ENCODE measurements at places on chromosomes 5 and 9.
A peak's percentile ranks its signal among the peaks of the same experiment; 100 is the strongest.

DNA sequence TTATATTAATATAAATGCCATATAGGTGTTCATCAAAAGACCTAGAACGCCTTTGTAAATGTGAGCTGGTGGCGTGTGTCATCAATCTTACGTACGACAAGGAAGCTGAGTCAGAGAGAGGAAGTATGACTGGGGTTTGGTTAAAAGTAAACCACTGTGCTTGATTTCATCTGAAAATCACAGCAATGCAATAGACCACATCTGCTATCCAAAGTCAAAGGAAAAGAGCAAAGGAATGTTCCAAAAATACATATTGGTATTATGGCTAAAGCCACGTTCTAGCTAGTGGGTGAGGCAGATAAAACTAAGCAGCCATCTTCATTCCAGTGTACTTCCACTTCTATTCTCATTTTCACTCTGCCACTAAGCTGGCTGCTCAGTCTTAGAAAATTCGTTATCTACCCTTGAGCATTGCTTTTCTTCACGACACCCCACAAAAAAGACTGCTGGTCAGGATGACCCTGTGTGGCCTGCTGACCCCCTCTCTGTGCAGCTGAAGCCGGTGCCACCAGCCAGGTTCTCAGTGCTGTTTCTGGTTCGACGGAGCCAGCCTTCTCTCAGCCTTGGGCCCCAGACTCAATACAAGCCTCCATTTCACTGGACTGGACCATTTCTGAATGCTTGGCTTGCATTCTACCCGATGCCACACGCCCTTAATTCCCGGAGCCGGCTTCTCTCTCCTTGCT lies 23.8 kb downstream of the SHC3 start:
- peak; percentile 88 for DNase-seq

DNA sequence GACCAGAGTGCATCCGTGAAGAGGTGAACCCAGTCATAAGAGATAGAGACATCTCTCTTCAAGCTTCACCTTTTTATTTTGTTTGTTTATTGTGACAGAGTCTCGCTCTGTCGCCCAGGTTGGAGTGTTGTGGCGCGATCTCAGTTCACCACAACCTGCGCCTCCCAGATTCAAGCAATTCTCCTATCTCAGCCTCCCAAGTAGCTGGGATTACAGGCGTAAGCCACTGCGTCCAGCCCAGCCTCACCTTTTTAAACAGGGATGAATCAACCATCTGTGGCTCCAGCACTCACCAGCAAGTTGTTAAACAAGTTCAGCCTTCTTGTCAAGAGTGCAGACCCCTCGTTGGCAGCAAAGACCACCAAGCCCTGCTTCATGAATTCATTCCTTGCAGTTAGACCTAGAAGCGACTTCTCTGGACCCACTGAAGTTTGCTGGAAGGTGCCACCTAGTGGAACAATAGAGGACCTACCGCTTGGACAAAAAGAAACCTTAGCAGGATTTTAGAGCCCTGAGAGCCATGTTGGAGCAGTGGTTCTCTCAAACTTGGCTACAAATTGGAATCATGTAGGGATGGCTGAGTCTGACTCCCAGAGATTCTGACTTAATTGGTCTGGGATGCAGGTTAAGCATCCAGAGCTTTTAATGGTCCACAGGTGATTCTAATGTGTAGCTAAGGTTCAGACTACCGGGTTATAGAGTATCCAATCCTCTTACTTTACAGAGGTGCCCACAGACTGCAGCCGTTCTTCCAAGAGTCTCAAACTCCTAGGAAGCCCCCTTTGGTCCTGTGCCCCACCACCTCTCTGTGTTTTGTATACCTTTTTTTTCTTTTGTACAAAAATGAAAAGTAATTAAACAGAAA lies 10.5 kb upstream of the GALNT10 start:
- DNase-seq = peak; percentile 53

GRCh38 chr9:84703793-84704192 lies 34.3 kb downstream of the NTRK2 start:
- no peak for DNase-seq

GRCh38 chr9:24620741-24621140 lies 75.0 kb upstream of the IZUMO3 start:
- DNase-seq = no peak

- no peak for DNase-seq
These were observed 287.7 kb downstream of the FBXL7 start for GRCh38 chr5:15787681-15788080.

DNA sequence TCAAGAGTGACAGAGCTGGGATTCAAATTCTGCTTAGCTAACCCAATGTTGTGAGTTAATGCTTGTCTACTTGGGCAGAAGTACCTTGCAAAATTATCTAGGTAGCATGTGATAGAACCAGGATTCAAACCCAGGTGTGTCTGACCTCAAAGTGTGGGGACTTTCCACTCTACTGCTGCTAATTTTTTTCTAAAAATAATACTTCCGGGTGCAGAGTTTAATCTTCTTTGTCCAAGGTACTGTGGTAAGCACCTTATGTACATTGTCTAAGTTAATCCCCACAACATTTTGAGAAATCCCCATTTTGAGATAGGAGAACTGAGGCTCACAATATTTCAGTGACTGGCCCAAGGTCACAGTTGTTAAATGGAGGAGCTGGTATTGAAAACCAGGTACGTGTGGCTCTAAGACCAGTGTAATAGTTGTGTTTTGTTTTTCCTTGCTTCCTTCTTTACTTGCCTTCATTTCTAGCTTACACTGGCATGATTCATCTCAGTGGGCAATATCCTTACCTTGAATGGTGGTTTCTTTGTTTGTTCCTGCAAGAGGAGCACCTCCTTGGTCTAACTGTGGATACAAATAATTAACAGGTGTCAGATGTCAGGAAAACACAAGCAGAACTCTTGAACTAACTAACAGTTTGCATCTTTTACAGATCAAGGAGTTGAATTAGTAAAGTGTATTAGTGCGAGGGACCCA lies 7.5 kb downstream of the ALDOB start:
- DNase-seq = no peak
